ENCODE measurements at places on chromosomes 6 and 20.

DNA sequence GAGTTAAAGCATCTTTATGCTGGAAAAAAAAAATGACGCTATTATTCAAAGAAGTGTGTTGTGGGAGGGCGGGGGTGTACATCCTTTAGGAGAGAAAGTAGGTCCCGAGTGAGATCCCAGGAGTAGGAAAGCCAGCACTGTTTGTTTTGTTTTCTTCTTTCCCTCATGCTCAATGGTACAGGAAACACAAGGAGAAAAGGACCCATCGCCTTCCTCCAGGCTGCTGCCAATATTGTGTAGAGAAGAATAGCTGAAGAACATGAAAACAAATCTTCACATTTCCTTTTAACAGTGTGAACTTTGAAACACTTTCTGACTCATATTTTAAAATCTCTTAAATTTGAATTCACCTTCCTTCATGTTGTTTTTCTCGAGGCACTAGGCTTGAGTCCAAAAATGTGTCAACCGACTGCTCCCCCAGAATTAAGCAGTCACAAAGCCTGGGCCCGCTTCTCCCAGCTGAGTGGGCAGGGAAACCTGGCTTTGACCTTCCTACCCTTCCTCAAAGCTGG is 22.3 kb downstream of the PPP1R16B start:
- no peak for DNase-seq

GRCh38 chr6:7911345-7911725 is 747 bp upstream of the TXNDC5 start:
- peak; percentile 26 for DNase-seq

DNA sequence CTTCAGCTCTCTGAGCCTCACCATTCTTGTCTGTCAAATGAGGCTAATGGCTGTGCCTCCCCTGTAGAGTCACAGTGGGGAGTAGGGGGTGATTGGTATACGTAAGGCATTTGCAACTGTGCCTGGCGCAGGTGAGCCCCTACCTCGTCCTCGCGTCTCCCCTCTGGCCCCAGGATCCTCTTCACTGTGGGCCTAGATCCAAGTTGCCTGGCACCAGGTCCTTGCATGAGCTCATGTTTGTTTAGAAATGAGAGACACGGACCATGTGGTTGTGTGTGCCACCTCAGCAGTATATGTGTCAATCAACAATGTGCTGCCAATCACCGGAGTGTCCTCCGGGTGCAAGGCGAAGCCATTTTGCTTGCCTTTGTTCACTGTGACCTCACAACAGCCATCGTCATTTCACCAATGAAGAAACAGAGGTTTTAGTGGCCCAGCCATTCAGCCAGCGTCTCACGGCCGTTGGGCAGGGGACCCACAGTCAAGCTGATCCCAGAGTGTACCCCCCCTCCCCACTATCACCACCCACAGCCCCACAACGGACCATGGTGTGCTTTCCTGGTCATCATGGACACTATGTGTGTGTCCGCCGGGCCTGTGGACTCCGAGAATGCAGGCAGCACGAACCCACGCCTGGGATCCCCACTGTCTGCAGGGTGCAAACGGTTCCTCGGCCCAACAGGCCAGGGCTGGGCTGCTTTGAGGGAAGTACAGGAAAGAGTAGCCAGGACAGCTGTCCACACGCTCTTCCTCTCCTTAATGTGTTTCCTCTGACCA is 35.9 kb upstream of the STX16 start:
- no peak for DNase-seq

GRCh38 chr20:57883761-57884160 is 173.9 kb upstream of the PMEPA1 start:
- DNase-seq, result no peak

GRCh38 chr6:47678739-47679138 is 19.6 kb upstream of the ADGRF4 start:
- DNase-seq, result no peak

DNA sequence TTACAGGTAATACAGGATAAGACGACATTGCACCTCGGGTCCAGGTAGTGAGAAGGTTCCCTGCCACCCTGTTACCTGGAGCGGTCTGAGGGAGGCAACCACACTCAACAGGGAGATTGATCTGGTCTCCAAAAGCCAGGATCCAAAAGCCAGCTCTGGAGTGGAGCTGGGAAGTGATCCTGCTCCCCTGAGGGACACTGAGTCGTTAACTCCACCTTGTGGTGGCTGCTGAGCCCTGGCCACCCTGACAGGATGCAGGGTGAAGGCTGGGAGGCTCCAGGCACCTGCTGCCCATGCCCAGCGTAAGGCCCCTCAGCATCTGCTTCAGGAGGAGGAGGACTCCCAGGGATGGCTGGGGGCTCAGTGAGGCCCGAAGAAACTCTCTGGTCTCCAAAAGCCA is 38.7 kb upstream of the SLC22A2 start:
- DNase-seq, result no peak

- DNase-seq, result no peak
Observed at GRCh38 chr6:14499841-14500240, 382.3 kb downstream of the CD83 start.

DNA sequence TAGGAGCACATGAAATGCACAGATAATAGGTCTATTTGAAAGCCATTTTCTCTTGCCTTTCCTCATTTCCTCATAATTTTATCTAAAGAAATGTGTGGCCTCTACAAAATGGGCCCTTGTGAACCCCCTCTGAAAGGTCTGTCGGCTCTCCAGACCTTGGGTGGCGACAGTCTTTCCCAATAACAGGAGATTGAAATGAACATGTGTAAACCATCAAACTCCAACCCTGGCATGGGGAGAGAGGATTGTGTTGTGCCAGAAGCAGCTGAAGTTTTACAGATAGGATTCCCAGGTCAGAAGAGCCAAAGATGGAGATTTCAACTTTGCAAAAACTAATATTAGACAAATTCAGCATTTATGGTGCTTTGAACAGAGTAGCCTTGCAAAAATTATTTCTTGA is 277.1 kb upstream of the ECI2 start:
- DNase-seq, result no peak

- DNase-seq, result peak; percentile 50
Observed at GRCh38 chr6:119078376-119079282, at the start of gene FAM184A. FAM184A (minus strand) TSS chr6:119078664; CDS start chr6:119078299, 365 bp downstream.

DNA sequence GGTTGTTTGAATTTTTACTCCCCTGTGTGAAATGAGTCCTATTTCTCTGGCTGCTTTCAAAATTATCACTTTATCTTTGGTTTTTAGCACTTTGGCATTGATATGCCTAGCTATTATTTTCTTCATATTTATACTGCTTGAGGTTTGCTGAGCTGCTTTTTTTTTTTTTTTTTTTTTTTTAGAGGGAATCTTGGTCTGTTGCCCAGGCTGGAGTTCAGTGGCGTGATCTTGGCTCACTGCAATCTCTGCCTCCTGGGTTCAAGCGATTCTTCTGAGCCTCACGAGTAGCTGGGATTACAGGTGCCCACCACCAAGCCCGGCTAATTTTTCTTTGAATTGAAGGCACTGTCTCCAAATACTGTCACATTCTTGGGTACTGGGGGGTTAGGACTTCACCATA is 40.6 kb downstream of the STXBP5 start:
- no peak for DNase-seq

GRCh38 chr20:24478584-24478983 is 9.2 kb downstream of the SYNDIG1 start:
- no peak for DNase-seq

DNA sequence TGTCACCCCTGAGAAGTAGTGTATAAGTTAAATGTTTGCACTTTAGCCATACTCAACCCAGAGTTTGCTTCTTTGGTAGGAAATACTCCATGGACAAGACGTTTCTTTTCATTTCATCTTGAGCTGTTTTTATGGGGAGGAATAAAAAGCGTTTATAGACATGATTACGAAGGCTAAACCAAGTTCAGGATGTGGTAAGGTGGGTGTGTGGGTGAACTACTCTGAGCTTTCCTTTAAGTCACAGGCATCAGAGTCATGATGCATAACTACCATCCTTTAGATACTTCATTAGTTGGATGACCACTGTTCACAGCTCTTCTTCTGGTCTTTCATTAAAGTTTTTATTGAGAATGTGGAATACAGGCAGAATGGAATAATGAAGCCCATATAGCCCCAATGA is 48.9 kb downstream of the EBF4 start:
- DNase-seq, result no peak

DNA sequence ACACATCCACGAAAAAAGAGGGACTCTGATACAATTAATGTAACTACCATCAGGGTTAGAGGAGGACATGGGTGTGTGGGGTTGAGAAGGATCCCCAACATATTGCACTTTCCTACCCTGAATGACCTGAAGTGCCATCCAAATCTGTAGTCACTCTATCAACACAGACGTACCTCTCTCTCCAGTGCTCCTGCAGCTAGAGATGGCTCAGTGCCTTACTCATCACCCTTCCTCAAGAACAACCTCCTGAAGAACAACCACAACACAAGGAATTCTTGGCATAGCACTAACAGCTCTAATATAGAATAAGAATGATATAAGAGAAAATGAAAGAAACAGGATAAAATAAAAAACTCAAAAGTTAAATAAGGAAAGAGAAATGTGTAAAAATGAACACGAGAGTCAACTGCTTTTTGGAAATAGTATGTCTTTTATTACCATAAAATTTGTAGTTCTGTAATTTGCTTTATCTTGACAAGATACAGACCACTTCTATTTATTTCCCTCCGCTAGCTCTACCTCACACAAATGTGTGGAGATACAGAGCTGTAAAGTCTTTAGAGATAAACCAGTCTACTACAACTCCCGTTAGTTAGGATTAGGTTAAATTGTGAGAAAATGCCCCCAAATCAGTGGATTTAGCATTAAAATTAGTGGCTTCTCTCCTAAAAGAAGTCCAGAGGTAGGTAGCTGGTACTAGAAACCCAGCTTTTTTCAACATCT is 63.9 kb downstream of the REV3L start:
- DNase-seq, result no peak

- no peak for DNase-seq
Observed at GRCh38 chr6:145551164-145551563, 184.2 kb downstream of the EPM2A start.

- DNase-seq, result no peak
Observed at GRCh38 chr6:154122195-154122925, 83.3 kb downstream of the OPRM1 start.

- DNase-seq, result no peak
Observed at GRCh38 chr20:3172126-3172932, 1.0 kb downstream of the LZTS3 start.

DNA sequence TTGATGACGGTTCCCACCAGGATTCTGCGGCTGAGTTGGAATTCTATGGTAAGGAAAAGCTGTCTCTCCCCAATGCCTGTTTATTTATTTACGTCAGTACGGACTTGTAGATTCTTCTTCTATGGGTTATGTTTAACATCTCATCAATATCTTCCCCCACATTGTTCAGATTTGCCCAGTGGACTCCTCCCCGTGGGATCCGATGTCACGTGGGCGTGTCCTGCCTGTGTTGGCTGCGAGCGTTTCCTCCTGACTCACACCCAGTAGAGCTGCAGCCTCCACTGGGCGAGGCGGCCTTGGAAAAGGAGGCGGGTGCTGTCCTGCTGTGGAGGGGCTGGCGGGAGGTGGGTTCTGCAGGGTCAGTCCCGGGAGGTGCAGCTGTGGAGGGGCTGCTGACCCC is 46.8 kb upstream of the SLCO4A1 start:
- no peak for DNase-seq

- DNase-seq, result peak; percentile 45
Observed at GRCh38 chr6:88629838-88630494, 333.5 kb downstream of the RNGTT start.

- DNase-seq, result no peak
Observed at GRCh38 chr6:145506565-145506964, 228.8 kb downstream of the EPM2A start.

DNA sequence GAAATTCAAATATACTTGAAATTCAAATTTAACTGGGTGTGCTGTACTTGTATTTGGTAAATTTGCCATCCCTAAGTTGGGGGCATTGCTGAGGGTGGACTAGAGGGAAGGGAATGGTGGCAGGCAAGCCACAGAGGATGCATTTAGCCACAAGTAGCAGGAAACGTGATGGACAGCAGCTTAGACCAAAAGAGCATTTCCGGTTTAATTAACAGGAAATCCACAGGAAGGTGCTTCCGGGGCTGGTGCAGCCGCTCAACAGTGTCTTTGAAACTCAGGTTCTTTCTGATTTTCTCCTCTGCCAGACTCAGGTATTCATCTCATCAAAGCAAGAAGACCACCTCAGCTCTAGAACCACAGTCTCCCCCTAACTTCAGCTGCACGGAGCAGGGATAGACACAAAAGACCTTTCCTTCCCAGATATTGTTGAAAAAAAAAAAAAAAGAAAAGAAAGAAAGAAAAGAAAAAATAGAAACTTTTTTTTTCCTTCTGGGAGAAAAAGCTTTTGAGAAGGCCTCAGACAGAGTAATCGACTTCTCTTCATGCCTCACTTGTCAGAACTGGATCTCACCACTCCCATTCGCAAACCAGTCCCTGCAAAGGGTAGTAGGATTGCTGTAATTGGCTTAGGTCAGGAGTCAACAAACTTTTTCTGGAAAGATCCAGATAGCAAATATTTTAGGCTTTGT is 8.0 kb upstream of the BCAS1 start:
- no peak for DNase-seq

DNA sequence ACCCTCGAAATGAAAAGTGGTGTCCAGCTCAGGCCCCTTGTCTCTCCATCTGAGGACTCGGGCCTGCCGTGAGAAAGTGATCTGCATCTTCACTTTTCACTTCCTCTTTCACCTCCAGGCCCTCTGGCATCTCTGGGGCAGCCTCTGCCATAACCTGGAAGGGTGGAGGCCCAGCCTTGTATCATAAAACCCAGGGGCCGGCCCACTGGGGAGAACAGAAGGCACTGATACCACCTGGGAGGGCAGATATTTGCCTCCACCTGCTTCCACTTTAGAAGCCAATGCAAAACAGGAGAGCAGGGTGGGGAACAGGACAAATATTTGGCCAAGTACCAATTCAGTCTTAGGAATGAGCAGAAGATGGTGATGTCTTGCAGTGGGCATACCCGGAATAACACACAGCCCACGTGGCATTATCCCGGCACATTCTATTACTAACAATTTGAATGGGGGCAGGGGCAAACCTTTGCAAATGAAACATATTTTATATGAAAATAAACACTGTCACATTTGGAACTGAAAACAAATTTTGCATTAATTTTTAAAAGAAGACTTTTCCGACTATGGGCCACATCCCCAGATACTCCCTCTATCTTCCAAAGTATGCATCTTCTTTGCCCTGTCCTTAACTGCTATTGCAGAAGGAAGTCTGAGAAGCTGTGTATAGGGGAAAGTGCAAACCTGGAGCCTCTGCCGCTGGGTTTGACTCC is 69.2 kb upstream of the TBC1D7 start:
- DNase-seq, result peak; percentile 72
